NCI-H226 (cell line): ENCODE measurements at places on chromosomes 7 and 10.
A peak's percentile ranks its signal among the peaks of the same experiment; 100 is the strongest.

GRCh38 chr10:132643709-132644526 is 106.3 kb downstream of the INPP5A start:
- DNase-seq = no peak

GRCh38 chr10:11532306-11532705 is 79.1 kb downstream of the USP6NL start:
- DNase-seq = no peak

GRCh38 chr7:64890761-64891362 is 12.2 kb upstream of the ZNF273 start:
- DNase-seq = no peak

DNA sequence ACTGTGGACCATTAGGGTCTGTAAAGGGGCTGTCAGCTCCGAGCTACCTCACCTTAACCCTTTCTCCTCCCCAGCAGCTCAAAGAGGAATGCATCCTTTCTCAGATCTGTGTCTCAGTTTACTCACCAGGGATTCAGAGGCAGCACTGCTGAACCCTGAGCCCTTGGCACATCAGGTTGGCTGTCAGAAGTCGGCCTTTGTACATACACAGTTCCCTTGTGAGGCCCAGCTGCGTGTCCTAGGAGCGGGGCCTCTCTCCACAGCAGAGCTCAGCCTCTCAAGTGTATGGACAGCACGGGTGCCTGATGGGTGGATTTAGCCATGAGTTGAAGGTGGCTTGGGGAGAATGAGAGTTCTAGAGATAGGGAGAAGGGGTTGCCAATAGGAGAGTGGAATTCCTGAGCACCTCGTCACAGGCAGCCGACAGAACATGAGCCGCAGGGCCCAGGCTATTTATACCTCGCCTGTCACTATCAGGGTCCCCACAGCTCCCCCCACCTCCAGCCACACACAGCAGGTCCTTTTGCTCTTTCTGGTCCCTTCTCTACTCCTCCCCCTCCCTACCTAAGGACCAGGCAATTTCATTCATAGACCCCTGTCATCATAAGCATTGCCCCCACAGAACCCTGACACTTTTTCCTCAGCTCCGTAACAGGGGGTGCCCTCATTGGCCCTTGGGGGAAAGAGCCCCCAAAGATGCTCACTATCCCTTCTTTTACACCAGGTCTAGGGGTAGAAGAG is 2.1 kb upstream of the FLNC start:
- peak; percentile 80 for DNase-seq

GRCh38 chr7:65310761-65311160 is 62.9 kb upstream of the ZNF92 start:
- no peak for DNase-seq

DNA sequence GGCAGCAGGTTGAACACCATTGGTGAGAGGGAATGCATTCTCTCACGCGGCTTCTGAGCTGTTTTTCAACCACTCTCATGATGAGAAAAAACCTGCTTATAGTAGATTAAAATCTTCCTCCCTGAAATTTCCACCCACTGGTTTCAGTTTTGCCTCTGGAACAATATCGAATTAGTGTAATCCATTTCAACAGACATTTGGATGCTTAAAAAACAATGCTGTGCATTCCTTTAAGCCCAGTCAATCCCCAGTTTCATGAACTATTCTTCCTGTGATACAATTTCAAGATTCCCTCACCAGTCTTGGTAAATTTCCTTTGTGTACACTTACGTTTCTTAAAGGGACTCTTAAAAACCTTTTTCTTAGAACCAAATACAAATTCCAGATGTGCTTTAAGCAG is 89.6 kb downstream of the ITIH5 start:
- no peak for DNase-seq

GRCh38 chr10:111873041-111873440 is 310.5 kb downstream of the GPAM start:
- no peak for DNase-seq

DNA sequence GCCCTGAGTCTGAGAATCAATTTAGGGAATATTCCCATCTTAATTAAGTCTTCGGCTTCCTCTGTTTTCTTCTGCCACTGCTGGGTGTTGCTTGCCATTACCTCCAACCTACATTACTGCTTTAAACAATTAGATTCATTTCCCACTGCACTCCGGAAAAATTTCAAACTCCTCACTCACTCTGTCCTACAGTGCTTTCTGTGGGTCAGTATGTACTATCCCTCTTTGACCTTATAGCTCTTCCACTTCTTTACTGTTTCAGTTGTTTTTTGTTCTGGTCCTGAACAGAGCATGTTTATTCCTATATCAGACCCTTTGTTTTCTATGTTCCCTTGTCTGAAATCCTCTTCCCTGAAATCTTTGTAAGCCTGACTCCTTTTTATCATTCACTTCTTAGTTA is 160.6 kb downstream of the MAGI2 start:
- DNase-seq = no peak

GRCh38 chr7:39272691-39273090 is 293.5 kb upstream of the YAE1 start:
- no peak for DNase-seq

DNA sequence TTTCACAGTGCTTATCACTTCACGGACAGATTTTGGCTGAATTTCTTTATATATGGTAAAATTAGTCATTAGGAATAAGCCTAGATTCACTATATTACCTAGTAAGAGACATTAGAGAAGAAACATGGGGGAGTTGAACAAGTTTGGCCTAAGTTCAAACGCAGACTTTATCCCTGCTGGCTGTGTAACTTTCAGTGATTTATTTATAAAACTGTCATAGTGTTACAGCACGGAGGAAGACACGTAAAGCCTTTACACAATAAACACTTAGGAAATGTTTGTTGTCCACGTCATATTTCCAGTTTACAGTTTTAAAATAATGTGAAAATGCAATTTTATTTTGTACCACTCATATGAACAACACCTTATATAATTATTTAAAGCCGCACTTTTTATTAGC is 661.5 kb downstream of the MAGI2 start:
- DNase-seq = no peak

DNA sequence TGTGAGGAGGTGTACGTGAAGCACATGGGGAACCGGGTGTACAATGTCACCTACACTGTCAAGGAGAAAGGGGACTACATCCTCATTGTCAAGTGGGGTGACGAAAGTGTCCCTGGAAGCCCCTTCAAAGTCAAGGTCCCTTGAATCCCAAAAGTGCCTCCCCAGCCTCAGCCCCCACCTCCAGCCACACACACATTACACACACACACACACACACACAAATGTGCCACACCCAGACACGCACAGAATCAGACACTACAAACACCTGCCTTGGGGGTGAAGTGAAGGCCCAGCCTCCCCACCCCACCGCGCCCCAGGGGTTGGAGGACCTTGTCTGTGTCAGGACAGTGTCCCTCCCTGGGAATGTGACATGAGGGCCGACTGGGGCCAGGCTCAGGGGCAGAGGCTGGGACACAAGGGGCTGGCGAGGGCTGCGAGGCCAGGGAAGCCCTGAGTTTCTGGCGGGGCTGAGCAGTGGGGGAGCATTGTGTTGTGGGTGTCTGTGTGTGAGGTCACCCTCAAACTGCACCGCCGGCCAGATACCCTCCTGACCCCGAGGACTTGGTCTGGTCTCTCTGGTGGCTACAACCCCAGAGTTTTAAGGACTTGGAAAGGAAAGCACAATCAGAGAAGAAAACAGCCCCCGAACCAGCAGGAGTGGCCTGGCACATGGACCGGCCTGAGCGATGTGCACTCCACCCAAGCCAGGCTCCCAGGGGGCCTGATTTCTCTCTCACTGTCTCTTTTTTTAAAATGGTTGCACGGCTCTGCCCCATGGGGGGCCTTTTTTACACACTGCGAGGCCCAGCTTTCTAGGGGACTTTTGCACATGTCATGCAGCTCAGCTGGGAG is 4.0 kb upstream of the ATP6V1F start:
- no peak for DNase-seq

DNA sequence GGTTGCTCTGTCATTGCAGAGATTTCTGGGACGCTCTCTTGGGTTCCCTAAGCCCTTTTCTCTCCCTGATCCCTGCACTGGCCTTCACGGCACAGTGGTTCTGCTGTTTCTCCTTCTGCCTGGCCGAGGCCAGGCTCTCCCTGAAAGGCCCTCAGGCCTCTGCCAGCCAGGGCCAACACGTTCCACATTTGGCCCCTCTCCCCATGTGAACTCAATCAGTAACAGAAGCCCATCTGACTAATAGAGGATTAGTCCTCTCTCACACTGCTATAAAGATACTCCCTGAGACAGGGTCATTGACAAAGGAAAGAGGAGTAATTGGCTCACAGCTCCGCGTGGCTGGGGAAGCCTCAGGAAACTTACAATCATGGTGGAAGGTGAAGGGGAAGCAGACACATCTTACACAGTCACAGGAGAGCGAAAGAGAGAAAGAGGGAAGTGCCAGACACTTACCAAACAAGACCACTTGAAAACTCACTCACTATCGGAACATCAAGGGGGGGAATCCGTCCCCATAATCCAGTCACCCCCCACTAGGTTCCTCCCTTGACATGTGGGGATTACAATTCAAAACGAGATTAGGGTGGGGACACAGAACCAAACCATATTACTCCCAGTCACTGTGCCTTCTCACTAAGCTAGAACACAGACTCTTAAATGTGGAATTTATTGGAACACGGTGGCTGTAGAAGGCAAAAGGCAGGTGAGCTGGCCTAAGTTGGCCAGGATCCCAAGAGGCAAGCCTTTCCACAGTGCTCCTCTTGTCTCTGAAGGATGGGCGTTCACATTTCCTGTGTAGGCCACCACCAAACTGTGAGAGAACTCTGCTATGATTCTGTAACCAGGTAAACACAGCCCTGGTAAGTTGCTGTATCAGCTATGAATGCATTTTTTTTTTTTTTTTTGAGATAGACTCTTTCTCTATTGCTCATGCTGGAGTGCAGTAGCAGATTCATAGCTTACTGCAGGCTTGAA is 8.8 kb downstream of the FZD8 start:
- no peak for DNase-seq

GRCh38 chr7:132758986-132759385 is 182.7 kb upstream of the PLXNA4 start:
- no peak for DNase-seq

- DNase-seq = peak; percentile 72
Measured at GRCh38 chr7:87113077-87113476, 39.2 kb upstream of the DMTF1 start.

GRCh38 chr7:25584112-25584938 is 356.0 kb upstream of the NPVF start:
- DNase-seq = no peak

DNA sequence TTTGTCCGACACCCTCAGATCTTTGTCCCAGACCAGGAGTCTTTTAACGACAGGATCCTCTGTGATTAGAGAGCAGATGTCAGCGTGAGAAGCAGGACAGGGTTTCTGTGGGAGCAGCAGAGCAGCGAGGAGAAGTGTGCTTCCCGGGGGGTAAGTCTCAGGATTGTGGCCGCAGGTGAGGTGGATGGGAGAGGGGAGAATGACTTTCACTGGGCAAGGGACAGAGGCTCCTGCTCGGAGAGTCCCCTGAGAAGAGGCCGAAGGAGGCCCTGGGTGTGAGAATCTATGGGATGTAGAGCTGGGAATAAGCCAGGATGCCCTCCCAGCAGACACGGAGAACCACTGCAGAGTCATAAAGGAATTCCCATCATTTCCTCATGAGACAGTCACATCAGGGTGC is 10.4 kb upstream of the RBAK start:
- no peak for DNase-seq

DNA sequence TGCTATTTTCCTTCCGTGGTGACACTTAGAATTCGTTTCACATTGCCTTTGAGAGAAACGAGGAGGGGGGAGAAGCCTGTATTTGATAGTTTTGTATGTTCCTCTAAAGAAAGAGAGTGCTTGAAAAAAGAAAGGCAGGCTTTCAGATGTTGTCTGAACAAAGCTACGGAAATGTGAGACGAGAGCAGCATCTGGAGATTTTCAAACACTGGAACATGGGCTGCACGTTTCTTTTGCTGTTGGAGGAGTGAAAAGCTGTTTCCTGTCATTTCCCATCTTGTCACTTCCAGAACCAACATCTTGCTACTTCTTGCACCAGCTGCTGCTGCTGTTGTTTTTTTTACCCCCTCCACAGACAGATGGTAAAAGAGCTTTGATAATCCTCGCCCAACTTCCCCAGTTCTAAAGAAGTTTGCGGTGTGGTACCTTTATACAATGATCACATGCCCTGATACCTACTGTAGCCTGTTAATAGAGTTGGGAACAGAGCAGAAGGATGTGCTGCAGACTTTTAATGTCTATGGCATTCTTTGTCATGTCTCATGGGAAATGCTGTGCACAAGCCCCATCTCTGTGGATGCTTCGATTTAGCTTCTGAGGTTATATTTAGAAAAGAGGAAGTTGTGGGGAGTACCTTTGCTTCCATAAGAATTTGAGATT is 408.1 kb downstream of the AUTS2 start:
- no peak for DNase-seq

DNA sequence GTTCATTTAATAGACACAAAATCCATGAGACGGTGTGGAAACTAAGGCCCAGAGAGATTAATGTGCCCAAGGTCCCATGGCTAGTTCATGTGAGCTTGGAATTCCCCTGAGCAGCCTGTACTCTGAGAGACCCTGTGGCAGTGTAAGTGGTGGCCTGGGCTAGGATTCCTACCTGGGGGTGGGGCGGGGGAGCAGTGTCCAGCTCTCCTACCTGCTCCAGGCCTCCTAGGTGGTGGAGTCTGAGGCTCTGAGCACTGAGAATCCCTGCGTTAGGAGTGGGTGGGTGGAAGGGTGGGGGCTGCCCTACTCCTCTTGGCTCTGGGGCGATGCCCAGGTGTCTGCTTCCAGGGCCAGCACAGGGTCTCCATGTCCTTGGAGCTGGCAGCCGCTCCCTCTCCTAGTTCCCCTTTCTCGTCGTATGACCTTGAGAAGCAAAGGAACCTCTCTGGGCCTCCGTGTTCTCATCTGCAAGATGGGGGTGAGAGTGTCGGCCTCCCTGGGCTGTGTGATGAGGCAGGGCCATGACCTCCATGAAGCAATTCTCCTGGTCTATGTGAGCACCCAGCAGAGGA is 2.5 kb downstream of the SNCG start:
- no peak for DNase-seq

DNA sequence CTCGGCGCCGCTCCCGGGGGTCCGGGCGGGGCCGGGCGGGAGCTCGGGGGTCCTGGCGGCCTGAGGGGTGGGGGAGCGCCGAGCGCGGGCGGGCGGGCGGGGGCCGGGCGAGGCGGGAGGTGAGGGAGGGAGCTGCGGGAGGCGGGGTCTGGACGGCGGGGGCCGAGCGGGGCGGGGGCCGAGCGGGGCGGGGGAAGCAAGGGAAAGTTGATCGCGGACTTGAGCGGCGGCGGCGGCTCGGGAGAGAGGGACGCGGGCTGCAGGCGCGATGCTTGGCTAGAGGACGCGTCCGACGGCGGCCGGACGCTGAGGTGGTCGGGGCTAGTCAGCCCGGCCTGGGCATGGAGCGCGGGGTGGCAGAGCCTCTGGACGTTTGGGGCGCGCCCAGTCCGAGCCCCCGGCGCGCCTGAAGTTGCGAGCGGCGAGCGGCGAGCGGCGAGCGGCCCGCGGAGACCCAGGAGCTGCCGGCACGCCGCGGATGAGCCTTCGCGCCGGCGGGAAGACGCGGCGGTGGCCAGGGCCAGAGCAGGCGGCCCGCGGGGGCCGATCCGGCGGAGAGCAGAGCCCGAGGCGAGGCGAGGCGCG is at the start of gene CDH23:
Gene CDH23 (plus strand): TSS at position 210 of the 585 bp plus-strand sequence. CDS start 42,912 bp downstream, outside the sequence.
- DNase-seq = no peak

GRCh38 chr7:100971111-100972001 is 2.0 kb downstream of the MUC12 start:
- no peak for DNase-seq
